ENCODE measurements at places on chromosomes 7 and 10.

DNA sequence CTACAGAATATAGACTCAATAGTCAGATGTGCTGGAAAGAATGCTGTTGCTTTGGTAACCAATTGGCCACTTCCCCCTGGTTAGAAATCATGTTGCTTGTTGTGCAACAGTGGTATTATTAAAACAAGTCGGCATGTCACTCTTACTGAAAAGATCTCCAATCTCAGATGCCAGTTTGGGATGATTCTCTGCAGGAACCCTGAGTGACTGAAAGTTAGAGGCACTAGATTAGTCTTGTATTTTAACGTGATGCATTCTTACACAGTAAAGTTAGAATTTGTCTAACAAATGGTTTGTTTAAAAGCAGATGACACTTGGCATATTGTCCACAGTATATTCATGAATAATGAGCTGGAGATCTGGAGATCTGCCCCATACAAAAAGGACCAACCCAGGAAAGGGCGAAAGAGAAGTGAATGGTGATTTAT, 287.6 kb downstream of the TWIST1 start:
- no peak for DNase-seq

DNA sequence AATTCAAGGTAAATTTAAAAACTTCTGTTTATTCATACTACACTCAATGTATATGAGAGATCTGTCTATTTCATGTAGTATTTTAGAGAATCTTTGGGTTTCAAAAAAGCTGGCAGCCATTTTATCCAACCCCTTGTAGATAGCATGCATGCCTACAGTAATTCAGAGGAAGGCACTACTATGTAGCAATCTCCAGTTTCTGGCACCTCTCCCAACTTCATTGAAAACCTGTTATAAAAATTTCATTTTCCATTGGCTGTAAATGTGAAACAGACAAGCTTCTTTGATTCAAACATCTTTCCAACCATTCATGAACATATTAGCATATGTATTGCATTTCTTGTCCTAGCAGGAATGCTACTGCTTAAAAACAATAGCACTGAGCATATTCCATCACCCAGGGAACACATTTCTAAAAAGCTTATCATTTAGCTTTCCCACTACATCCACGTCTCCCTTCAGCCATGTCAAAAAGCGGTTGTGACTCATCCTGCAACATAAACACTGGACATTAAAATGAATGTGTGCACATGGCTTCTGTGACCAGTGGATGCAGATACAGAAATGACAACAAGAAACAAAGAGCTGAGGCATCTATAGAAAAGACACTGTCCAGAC, 330.4 kb upstream of the AOAH start:
- no peak for DNase-seq

GRCh38 chr10:98055841-98056516, 25.6 kb upstream of the CRTAC1 start:
- no peak for DNase-seq

GRCh38 chr7:2156756-2157472, 75.8 kb downstream of the MAD1L1 start:
- no peak for DNase-seq

GRCh38 chr7:26195867-26196657, 4.5 kb downstream of the HNRNPA2B1 start:
- no peak for DNase-seq

DNA sequence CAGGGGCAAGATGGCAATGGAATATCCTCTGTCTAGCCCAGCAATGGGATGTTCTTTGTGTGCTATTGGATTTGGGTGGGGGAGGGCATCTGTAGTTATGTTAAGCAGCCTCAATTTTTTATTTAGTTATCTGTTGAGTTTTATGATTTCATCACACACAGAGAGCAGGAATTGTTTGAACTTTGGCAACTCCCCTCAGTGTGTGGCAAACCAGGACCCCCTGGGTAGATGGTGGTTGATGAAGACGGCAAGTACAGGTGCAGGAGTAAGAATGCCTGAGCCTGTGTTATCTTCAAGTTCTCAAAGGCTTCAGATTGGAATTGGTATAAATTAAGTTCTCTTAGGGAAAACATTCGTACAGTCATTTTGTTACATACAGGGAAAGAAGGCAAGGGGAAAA, 142.4 kb upstream of the SAMD8 start:
- DNase-seq, result no peak

Measured in stimulated activated naive CD4-positive, alpha-beta T cell treated with Interleukin-2 at 50 U/mL for 16 hours (primary cell).